A375 (cell line): ENCODE measurements at places on chromosomes 16 and 17. TPM values are rescaled to one million over a fixed set of nuclear protein-coding genes. Genes with fewer than 3 reads are reported as not detected.

CCR7 gene
- not detected in 2 replicates for total RNA-seq

ABAT gene
- total RNA-seq = 1.2 and 1.5 TPM in 2 replicates

KRTAP2-1 gene
- total RNA-seq = not detected in 2 replicates

ACSM2A gene
- not detected in 2 replicates for total RNA-seq

ATP6V0A1 gene
- total RNA-seq = 22.3 and 26.5 TPM in 2 replicates

NPW gene
- 1.0 and 1.5 TPM in 2 replicates for total RNA-seq

GAS2L2 gene
- not detected in 2 replicates for total RNA-seq

NOXO1 gene
- 0.23 TPM in 1 of 2 replicates, not detected in the other for total RNA-seq

TUBG1 gene
- 112 and 124 TPM in 2 replicates for total RNA-seq

FAM171A2 gene
- total RNA-seq = 2.4 and 2.5 TPM in 2 replicates

CYBA gene
- 274 and 319 TPM in 2 replicates for total RNA-seq

KRT12 gene
- 1.6 and 3.4 TPM in 2 replicates for total RNA-seq

CDK3 gene
- 5.4 and 9.3 TPM in 2 replicates for total RNA-seq

CNTNAP1 gene
- total RNA-seq = 15.5 and 15.7 TPM in 2 replicates

NDE1 gene
- 88.6 and 115 TPM in 2 replicates for total RNA-seq

HYDIN gene
- 0.11 and 0.34 TPM in 2 replicates for total RNA-seq

NLK gene
- 16.3 and 20.3 TPM in 2 replicates for total RNA-seq

MYH4 gene
- total RNA-seq = under 0.01 TPM in 1 of 2 replicates, not detected in the other

CDH11 gene
- total RNA-seq = 1.1 and 1.8 TPM in 2 replicates

KRTAP9-2 gene
- not detected in 2 replicates for total RNA-seq

AMDHD2 gene
- 47.6 and 52.2 TPM in 2 replicates for total RNA-seq

TNS4 gene
- total RNA-seq = 0.08 and 0.27 TPM in 2 replicates

ACSM5 gene
- total RNA-seq = 0.34 and 0.40 TPM in 2 replicates

VAT1 gene
- total RNA-seq = 93.3 and 111 TPM in 2 replicates

SCIMP gene
- total RNA-seq = not detected in 2 replicates

ARHGAP44 gene
- total RNA-seq = 2.5 and 4.5 TPM in 2 replicates

PLEKHM1 gene
- 10.5 and 12.7 TPM in 2 replicates for total RNA-seq

GRB7 gene
- 0.38 TPM in 1 of 2 replicates, not detected in the other for total RNA-seq

IL17C gene
- 0.15 TPM in 1 of 2 replicates, not detected in the other for total RNA-seq

TBC1D28 gene
- not detected in 2 replicates for total RNA-seq

CIITA gene
- total RNA-seq = 19.3 and 21.2 TPM in 2 replicates

QPRT gene
- total RNA-seq = 0.57 and 0.61 TPM in 2 replicates

MPP3 gene
- total RNA-seq = 12.7 and 19.9 TPM in 2 replicates
